ENCODE measurements at places on chromosomes 16 and 17. TPM values are rescaled to one million over a fixed set of nuclear protein-coding genes. Genes with fewer than 3 reads are reported as not detected.

DNA sequence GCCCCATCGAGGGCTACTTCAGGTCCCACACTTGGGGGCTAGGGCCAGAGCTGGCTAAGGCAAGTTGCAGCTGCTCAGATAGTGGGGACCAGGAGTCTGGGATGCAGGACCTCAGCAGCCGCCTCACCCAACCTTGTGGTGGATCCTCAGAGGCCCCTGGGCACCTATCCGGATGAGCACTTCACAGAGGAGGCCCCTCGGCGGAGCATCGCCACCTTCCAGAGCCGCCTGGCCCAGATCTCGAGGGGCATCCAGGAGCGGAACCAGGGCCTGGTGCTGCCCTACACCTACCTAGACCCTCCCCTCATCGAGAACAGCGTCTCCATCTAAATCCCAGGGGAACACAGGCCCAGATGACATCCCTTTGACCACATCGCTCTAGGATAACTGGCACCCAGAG lies 9.4 kb downstream of the ALOX15B start:
- DNase-seq: no peak

Gene TMC7
- total RNA-seq: 2.7 TPM

Gene CCL8
- not detected for total RNA-seq

DNA sequence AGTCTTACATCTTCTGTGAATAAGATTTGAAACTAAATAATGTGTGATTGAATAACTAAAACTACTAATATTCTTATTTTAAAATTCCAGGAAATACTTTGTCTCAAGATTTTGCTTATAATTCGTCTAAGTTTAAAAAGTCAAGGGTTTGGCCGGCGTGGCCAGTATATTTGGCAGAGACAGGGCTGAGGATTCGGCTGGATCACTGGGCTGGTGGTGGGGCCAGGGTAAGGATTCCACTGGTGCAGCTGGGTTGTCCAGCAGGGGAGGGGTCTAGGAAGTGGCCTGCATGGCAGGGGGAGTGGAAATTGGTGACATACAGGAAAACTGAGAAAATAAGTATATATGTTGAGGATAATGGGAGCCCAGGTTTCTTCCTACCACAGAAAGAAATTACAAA lies 75.7 kb downstream of the MYO1D start:
- no peak for DNase-seq

Gene ITGA2B
- 0.24 TPM for total RNA-seq

DNA sequence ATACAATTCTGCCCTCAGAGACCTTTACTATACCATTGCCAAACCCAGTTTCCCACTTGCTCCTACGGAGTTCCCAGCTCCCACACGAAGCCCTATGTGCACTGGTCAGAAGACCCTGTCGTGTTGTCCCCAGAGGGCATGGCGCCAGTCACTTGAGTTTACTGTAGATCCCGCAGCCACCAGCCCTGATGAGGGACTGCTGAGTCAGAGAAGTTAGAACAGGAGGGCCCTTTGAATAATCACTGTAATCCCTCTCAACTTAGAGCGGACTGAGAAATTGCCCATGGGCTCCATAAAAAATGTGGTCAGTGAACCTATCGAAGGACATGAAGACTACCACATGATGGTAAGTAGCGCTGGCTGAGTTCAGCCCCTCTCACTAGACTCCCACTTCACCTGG lies 9.2 kb downstream of the UBFD1 start:
- DNase-seq: no peak

GRCh38 chr17:28256370-28256769 lies 62.6 kb upstream of the TMEM97 start:
- no peak for DNase-seq

- no peak for DNase-seq
These were observed 1.7 kb downstream of the NME3 start for GRCh38 chr16:1769402-1770300.

DNA sequence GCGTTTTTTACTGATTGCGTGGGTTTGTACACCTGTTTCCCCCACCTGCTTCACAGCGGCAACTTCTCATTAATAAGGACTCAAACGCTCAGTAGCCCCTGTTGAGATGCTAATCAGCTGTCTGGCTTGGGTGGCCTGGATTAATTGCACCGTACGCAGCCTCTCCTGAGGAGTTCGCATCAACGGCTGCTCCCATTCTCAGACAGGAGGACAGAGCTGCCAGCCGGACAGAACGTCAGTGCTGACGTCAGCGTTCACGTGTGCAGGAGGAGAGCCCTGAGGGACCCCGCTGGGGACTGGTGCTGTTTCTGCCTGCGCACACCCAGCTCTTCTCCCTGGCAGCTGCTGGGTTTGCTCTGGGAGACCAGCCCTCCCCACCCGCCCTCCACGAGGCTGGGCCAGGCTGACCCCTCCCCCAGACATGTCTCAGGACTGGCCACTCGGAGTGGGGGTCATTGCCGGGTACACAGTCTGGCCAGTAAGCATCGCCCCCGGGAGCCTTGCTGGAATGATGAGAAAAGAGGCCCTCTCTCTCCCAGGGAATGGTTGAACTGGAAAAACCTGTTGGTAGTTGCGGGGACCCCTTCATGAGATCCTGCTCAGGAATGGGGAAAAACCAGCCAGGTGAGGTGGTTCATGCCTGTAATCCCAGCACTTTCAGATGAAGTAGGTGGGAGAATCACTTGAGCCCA lies 5.7 kb upstream of the BANP start:
- no peak for DNase-seq

Gene RCVRN
- total RNA-seq: not detected

- no peak for DNase-seq
These were observed 69.8 kb downstream of the KSR1 start for GRCh38 chr17:27525836-27526603.

Gene TSPOAP1
- total RNA-seq: 0.05 TPM

DNA sequence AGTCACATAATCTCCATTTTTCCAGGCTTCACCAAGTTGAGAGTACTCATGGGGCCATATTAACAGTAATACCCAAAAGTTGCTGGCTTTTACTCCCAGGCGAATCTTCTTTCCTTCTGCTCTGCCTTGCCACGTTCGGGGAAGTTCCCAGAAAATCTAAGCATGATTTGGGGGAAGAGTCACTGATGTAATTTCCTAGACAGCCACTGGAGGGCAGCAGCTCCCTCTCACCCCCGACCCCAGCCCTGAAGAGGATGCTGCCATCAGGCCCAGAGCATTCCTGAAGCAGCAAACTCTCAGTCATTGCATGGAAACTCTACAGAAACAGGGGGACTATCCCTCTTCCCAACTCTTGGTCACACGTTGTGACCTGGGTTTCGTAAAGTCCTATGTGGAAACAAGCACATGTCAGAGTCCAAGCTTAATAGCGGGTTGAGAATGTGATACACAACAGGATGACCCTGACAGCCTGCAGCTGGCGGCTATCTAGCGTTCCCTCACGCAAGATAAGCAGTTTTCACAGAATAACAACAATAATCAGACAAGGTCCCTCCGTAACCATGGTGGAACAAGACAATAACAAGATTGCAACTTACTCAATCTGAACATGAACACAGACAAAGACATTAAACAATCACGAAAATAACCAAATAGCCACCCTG lies 43.8 kb upstream of the DHX40 start:
- DNase-seq: no peak

Gene FNDC8
- not detected for total RNA-seq

Gene KRT39
- not detected for total RNA-seq

Gene NPIPB6
- not detected for total RNA-seq

Gene DNAH2
- not detected for total RNA-seq

DNA sequence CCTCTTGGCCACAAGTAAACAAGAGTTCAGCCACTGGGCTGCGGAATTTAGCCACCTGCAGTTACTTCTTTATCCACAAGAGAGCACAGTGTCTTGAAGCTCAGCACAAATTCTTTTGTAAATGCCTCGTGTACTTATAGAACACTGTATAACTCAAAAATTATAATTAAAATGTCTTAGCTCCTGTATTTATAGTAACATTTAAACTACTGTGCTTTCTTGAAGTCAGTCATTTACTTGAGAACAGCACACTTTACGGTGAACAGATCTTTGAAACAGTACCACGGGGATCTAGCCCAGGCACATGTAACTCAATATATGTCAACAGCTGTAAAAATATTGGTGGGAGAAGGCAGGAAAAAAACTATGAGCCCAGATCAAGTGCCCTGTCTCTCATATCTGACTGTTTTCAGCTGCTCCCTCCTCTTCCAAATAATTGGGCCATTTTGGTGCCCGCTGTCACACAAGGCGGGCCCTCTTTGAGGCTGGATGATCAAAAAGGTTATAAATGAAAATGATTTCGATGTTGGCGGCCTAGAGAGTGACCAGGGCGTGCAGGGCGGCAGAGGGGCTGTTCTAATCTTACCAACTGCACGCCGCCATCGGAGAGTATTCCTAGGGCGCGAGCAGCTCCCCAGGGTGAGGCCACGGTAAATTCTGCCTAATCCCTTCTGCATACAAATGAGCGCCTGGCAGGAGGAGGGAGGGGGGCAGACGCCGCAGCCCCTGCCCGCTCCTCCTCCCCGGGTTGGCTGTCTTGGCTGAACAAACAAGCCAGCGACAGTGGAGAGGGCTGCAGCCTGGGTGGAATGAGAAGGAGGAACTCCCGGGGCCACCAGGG lies 183.2 kb downstream of the C16orf78 start:
- DNase-seq: no peak

DNA sequence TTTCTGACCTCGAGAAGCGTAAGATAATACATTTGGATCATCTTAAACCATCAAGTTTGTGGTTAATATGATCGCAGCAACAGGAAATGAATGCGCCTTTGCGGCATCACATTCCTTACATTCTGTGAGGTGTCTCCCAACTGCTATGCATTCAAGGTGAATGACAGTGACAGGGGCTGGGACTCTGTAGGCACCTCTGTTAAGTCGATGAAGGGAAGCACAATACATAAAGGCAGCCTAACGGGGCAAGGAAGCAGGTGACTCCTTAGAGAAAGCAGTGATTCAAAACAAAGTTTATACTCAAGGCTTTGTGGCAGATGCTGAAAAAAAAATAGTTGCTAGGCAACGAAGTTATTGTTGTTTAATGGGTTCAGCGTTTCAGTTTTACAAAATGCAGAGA lies 21.6 kb upstream of the EVPL start:
- DNase-seq: no peak

Gene CRHR1
- total RNA-seq: not detected

DNA sequence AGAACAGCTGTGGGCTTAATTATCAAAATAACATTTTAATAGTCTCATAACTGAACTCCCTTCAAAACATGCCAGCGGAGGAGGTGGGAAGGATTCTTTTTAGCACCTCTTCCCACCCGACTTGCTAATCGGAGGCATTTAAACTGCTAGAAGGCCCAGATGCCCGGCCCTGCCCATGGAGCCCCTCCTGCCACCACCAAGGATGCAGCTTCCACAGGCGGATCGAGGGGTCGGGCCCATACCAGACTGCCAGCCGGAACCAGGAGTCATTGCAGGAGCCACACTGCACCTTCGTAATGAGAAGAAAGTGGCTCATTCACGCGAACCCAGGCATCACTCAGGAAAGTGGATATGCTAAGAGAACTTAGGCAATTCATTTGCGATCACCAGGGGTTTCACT lies 201.2 kb downstream of the C16orf78 start:
- DNase-seq: no peak

Gene WIPI1
- 75.8 TPM for total RNA-seq

Gene C1QTNF8
- total RNA-seq: not detected

Gene SGCA
- not detected for total RNA-seq

DNA sequence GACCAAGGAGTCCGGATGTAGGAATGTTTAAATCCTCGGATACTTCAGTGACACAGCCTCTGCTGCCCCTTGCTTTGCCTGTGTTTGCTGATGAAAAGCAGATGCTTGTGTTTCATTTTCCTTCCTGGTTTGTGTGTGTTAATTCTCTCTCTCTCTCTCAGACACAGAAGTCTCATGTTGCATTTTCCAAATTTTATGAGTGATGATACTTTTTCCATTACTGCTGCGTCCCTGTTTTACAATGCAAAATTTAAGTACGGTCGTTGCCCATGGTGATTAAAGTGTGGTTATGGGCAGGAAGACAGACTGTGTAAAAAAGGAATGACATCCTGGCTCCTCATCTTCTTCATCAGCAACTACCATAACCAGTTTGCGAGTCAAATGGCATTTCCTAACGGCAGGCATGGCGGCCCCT lies 5.7 kb downstream of the RMI2 start:
- no peak for DNase-seq

GRCh38 chr17:1049446-1050225 lies 52.7 kb downstream of the TIMM22 start:
- no peak for DNase-seq

GRCh38 chr16:14236401-14236800 lies 165.3 kb downstream of the MRTFB start:
- no peak for DNase-seq

DNA sequence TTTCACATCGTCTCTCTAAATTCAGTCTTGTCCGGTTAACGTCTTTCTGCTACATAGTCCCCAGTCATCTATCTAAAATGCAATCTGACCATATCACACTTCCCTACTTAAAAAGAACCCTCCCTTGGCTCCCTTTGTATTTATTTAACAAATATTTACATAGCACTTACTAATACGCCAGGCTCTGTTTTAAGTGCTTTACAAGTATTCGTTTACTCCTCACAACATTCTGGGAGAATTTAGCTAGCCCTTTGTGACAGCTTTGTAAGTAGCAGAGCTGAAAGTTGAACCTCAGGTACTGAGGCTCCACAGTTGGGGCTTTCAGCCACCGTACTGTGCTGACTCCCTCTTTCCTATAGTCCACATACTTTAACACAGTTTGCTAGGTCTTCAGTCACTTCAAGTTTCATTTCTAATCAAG lies 9.2 kb downstream of the PAFAH1B1 start:
- DNase-seq: no peak

Gene STX1B
- total RNA-seq: 2.6 TPM

Gene GPR139
- total RNA-seq: not detected

Gene LHX1
- 1.3 TPM for total RNA-seq

Gene MPP3
- total RNA-seq: 3.6 TPM

DNA sequence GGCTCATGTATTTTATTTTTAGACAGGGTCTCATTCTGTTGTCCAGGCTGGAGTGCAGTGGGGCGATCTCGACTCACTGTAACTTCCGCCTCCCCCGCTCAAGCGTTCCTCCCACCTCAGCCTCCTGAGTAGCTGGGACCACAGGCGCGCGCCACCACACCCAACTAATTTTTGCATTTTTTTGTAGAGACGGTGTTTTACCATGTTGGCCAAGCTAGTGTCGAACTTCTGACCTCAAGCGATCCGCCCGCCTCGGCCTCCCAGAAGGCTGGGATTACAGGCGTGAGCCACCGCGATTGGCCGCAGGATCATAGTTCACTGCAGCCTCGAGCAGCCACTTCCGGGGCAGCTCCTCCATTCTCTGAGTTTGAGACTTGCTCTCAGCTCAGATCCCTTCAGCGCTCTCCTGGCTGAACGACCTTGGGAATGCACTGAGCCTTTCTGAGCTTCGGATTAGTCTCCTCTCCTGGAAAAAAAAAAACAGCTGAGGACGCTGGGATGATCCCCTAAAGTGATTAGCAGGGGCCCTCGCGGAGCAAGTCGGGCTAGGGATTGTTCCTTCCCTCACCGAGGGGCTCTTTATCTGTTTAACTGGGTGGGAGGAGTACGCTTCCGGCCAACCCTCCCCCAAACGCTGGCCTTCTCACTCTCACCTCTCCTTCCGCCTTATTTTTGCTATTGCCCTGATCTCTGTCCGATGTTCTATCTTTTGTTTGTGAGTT lies 1.1 kb upstream of the PKMYT1 start:
- DNase-seq: no peak
